ENCODE measurements at places on chromosomes 2 and 18.

GRCh38 chr18:23207994-23208393 is 72.7 kb downstream of the CABLES1 start:
- DNase-seq: no peak

DNA sequence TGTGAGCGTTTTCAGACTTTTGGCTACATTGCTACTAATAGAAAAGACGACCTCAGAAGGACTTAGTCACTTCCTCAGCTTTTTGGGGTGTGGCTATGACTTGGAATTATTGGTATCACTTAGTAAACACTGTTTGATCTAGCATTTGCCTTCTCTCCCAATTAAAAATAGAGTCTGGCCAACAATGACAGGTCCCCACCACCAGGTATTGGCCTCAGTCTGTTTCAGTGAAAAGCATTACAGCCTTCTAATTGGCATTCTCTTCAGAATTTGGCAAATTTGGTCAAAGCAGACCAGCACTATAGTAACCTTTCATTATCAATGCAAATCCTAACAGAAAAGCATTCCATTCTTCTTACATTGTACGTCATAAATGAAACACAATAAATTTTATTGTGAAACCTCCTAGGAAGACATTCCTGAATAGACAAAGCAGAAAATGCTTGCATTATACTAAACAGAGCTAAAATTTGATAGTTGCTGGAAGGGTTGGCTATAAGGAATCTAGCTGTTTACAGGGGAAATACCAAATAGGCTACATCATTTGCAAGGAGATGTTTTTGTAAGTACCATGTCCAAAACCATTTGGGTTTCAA is 613.9 kb downstream of the IRS1 start:
- peak; percentile 97 for DNase-seq

DNA sequence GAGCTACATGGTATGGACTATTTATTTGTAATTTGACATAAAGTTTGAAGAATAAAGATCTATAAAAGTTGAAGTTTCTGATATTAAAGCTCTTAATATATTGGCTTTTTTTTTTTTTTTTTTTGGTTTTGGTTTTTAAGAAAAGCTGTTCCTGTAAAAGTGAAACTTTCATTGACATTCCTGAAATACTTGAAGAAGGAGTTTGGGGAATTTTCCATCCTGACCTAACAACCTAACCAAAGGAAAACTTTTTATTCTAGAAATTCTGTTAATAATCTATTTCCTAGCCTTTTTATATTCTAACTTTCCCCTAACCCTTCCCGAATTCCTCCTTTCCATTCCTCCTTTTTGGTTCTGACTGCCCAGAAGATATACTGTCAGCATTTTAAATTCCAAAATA is 83.7 kb downstream of the ACSL3 start:
- DNase-seq: peak; percentile 27

GRCh38 chr2:218857371-218858137 is 2.1 kb upstream of the WNT6 start:
- peak; percentile 41 for DNase-seq

DNA sequence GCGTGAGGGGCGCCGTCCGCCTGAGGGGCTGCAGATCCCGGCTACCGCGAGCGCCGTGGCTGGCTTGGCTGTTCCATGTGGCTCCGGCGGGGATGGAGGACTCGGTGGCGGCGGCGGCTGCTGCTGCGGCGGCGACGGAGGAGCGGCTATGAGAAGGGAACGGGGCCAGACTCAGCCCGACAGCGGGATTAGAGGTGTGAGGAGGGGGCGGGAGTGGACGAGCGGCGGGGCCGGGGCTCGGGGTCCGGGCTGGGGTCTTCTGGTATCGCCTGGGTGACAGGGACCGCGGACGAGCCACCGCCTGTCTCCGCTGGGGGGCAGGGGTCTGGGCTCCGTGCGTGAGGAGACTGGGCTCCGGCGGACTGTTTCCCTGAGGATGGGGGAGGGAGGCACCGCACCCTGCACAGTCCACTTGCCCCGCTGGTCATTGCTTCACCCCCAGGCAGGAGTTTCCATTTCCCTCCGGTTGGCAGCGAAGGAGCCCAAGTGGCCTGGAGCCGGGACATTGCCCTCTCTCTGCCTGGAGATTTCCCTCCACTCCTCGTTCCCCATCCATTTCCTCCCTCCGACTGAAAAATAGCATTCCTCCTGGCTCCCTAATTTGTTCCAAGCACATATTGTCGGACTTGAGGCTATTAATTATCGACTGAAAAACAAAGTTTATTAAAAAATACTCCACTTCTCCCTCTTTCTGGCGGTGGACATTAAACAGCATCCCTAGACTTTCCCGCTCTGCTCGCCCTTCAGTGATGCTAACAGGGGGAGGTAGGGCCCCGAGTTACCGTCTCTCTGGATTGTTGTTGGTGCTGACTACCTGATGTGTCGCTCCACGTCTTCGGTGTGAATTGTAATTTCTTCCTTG is 577 bp downstream of the EHBP1 start:
- DNase-seq: peak; percentile 55
